Astrocyte (in vitro differentiated cells and primary cell): ENCODE measurements at places on chromosomes 12 and 14. TPM values are rescaled to one million over a fixed set of nuclear protein-coding genes. Genes with fewer than 3 reads are reported as not detected.
A peak's percentile ranks its signal among the peaks of the same experiment; 100 is the strongest.

The RIPK3 gene
- total RNA-seq: 0.58 and 0.95 TPM in 2 replicates

- peak overlapping the region; percentile 36 for H3K27ac ChIP-seq
- DNase-seq: peak; percentile 71
- H3K4me1 ChIP-seq: peaks cover 9% of the 10 kb centered on the region
- H3K36me3 ChIP-seq: no peaks in the 10 kb centered on the region
- no peaks in the 10 kb centered on the region for H3K27me3 ChIP-seq
Observed at GRCh38 chr12:42679466-42679865, 89.9 kb upstream of the PRICKLE1 start.

The COX14 gene
- 49.7 and 59.9 TPM in 2 replicates for total RNA-seq

DNA sequence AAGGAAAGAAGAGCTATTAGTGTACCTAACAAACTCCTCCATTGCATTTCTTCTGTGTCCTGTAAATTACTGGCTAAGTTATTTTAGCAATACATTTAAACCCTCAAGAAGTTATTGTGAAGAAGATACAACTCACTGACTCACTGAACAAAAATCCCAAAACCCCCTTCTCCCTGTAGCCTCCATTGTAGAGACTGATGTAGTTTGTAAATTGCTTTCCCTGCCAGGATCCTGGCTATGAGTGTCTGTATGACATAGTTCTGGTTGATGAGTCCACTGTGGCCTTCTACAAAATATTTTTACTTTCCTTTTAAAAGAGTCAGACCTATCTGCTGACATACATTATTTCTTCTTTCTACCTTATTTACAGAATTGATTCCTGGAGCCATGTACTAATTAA is 155.6 kb downstream of the SLC6A15 start:
- H3K4me3 ChIP-seq: no peak overlapping the region
- no peaks in the 10 kb centered on the region for H3K27me3 ChIP-seq
- peak; percentile 75 for DNase-seq
- no peaks in the 10 kb centered on the region for H3K4me1 ChIP-seq

The ASCL1 gene
- not detected in 2 replicates for total RNA-seq

DNA sequence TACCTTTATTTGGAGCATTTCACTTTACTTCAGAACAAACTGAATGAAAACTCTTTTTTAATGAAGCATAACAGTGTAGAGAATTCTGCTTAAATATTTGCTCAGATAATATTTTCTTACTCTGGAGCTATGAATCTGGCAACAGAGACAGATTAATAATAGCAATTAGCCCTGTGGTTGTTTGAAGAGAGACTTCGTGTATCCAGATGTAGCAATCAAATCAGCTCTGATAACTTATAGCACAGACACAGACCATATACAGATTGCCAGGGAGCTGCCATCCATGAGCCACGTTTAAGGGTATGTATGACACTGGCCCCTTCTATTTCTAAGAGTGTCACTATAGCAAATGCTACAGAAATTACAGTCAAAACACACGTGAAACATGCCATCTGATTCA is 146.6 kb downstream of the EXOC5 start:
- no peak overlapping the region for H3K27ac ChIP-seq
- H3K4me1 ChIP-seq: no peaks in the 10 kb centered on the region
- H3K4me3 ChIP-seq: no peak overlapping the region
- H3K27me3 ChIP-seq: no peaks in the 10 kb centered on the region

DNA sequence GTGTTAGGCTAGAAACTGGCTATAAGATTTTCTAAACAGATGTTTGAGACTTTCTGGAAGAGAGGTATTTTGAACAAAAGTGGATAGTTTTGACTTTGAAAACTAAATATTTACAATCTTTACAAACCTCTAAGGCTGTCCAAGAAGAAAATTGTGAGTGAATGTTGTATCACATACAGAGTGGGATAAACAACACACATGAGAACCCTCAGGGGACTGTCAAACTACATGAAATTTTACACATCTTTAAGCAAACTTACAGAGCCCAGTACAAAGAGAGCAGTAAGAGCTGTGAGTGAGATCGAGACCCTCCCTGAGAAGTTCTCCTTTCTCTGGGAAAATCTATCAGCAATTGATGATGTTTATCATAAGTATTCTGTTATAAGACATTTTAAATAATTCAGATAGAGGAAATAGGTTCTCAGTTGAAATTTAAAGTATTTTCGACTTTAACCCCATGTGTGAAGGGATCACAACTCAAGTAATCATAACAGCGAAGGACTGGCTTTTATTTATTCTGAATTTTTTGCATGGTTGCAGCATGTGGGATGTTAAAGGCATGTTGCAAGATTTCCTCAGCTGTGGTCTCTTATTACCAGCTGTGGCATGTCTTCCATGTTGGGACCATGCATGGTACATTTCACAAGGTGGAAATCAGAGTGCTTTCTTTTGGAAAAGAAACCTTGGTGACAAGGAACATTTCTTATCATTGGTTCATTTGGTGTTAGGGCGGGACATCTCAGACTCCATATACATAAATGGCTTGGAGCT is 264.0 kb upstream of the PRICKLE1 start:
- H3K4me1 ChIP-seq: no peaks in the 10 kb centered on the region
- H3K36me3 ChIP-seq: no peaks in the 10 kb centered on the region
- H3K27ac ChIP-seq: no peak overlapping the region
- no peaks in the 10 kb centered on the region for H3K27me3 ChIP-seq

- H3K27ac ChIP-seq: no peak overlapping the region
- no peak overlapping the region for H3K4me3 ChIP-seq
- H3K4me1 ChIP-seq: no peaks in the 10 kb centered on the region
Observed at GRCh38 chr12:73136386-73136785, 864.2 kb downstream of the TRHDE start.

- no peak overlapping the region for H3K4me3 ChIP-seq
- no peak overlapping the region for H3K27ac ChIP-seq
- no peaks in the 10 kb centered on the region for H3K36me3 ChIP-seq
- DNase-seq: no peak
- peaks cover 18% of the 10 kb centered on the region for H3K4me1 ChIP-seq
Observed at GRCh38 chr14:95886366-95887056, 9.9 kb downstream of the TUNAR start.

The AQP6 gene
- total RNA-seq: not detected in 2 replicates

GRCh38 chr12:6294156-6295093 is 16.1 kb upstream of the PLEKHG6 start:
- no peaks in the 10 kb centered on the region for H3K27me3 ChIP-seq
- H3K4me1 ChIP-seq: peaks cover 9% of the 10 kb centered on the region
- H3K36me3 ChIP-seq: no peaks in the 10 kb centered on the region
- no peak overlapping the region for H3K4me3 ChIP-seq
- no peak for DNase-seq

- no peak overlapping the region for H3K4me3 ChIP-seq
- no peaks in the 10 kb centered on the region for H3K27me3 ChIP-seq
- DNase-seq: no peak
- no peak overlapping the region for H3K27ac ChIP-seq
Observed at GRCh38 chr12:91328451-91328850, 145.8 kb upstream of the DCN start.

- no peaks in the 10 kb centered on the region for H3K27me3 ChIP-seq
- H3K36me3 ChIP-seq: no peaks in the 10 kb centered on the region
- H3K27ac ChIP-seq: no peak overlapping the region
Observed at GRCh38 chr14:102586420-102587104, 5.9 kb upstream of the RCOR1 start.

The RTN1 gene
- total RNA-seq: 0.60 and 1.2 TPM in 2 replicates

DNA sequence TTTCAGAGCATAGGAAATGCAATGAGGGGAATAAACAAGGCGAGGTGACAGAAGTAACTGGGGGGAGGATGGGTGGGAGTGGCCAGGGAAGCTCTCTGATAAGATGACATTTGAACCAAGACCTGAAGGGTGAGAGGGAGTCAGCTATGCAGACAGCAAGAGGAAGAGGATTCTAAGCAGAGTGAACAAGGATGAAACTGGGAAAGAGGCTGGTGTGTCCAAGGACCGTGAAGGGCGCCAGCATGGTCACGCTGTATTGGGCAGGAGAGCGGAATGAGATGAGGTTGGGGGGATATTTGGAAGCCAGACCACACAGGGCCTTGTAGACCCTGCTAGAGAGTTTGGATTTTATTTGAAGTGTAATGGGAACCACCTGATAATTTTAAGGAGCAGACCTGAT is 10.5 kb upstream of the PPP1R1A start:
- no peaks in the 10 kb centered on the region for H3K36me3 ChIP-seq
- no peak overlapping the region for H3K27ac ChIP-seq
- no peaks in the 10 kb centered on the region for H3K4me1 ChIP-seq
- peaks cover 10% of the 10 kb centered on the region for H3K27me3 ChIP-seq
- DNase-seq: no peak
- H3K4me3 ChIP-seq: no peak overlapping the region

- no peaks in the 10 kb centered on the region for H3K4me1 ChIP-seq
- no peaks in the 10 kb centered on the region for H3K36me3 ChIP-seq
- H3K27ac ChIP-seq: no peak overlapping the region
- no peak overlapping the region for H3K4me3 ChIP-seq
Observed at GRCh38 chr14:105641075-105641937, 114.9 kb downstream of the TMEM121 start.

GRCh38 chr14:91125271-91125660 is 11.4 kb downstream of the DGLUCY start:
- no peaks in the 10 kb centered on the region for H3K36me3 ChIP-seq
- no peaks in the 10 kb centered on the region for H3K27me3 ChIP-seq
- DNase-seq: no peak
- no peak overlapping the region for H3K4me3 ChIP-seq

DNA sequence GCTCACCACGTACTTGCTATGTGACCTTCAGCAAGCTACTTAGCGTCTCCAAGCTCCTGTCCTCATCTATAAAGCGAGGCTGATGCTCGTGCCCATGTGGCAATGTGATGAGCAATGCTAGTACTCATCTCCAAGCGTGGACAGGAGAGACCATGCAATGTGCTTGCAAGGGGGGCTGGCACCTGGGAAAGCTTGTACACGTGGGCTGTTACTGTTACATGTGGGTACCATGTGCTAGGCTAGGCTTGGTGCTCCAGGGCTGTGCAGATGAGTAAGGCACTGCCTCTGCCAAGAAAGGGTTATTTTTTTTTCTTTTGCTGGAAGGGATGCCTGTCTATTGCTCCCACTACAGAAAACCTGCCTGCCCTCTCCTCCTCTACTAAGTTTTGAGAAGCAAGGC is 46.6 kb downstream of the TSPAN11 start:
- no peaks in the 10 kb centered on the region for H3K4me1 ChIP-seq
- H3K27me3 ChIP-seq: peaks cover 3% of the 10 kb centered on the region
- no peaks in the 10 kb centered on the region for H3K36me3 ChIP-seq

The ADCK1 gene
- total RNA-seq: 5.8 and 6.6 TPM in 2 replicates

The SMCO2 gene
- total RNA-seq: 0.32 and 0.46 TPM in 2 replicates

DNA sequence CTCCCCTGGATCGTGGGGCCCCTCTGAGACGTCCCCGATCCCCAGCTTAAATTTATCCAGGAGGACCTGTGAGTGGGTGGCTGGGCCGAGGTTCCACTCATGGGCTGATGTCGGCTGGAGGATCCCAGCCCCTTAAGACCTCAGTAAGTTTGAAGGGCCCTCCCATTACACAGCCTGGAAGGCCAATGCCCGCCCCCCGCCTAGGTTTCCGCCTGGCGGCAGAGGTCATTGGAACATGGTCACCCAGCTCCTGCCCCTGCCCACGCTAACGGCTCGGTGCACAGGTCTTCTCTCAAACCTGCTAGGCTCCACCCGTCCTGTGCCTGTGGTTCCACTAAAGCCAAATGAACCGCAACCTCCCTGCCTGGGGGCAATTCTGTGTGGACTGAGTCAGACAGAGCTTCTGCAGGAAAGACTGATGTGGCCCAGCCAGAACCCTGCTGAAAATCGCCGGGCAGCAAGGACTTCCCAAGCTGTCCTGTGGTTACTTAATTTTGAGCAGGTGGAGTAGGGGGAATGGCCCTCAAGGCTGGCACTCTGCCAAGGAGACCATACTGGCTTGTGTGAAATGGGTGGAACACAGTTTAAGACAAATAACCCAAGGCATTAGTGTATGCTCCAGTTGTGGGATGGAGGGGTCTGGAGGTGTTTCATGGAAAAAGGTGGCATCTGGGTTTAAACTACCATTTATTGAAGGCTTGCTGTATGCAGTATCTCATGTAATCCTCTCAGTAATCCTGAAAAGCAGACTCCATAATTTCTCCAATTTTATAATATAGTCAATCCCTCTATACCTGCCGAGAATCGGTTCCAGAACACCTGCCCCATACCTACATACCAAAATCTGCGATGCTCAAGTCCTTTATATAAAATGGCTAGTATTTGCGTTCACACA is 903 bp upstream of the NT5DC3 start:
- H3K4me3 ChIP-seq: peak overlapping the region; percentile 59
- H3K36me3 ChIP-seq: no peaks in the 10 kb centered on the region
- DNase-seq: peak; percentile 85
- no peaks in the 10 kb centered on the region for H3K27me3 ChIP-seq
- H3K27ac ChIP-seq: peak overlapping the region; percentile 58
- H3K4me1 ChIP-seq: peaks cover 12% of the 10 kb centered on the region

The SYNDIG1L gene
- total RNA-seq: not detected in 2 replicates

DNA sequence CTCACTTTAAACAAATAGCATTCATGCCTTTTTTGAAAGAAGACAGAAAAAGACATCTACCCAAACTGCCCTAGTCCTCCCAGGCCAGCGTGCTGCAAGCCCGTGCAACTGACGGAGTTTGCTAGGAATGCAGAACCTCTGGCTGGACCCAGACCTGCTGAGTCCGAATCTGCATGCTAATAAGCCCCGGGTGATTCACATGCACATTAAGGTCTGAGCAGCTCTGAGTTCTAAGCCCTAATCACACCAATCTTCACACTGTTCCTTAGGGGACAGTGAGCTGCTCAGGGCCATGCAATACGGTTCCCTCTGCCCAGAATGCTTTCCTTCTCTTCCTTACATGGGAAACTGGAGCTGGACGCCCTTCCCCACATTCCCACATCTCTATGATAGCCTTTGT is 25.2 kb downstream of the HAL start:
- no peaks in the 10 kb centered on the region for H3K36me3 ChIP-seq
- peaks cover 5% of the 10 kb centered on the region for H3K27me3 ChIP-seq
- no peak overlapping the region for H3K27ac ChIP-seq

The CLECL1 gene
- not detected in 2 replicates for total RNA-seq

The HRK gene
- total RNA-seq: 1.3 and 2.1 TPM in 2 replicates

The KRT7 gene
- 97.6 and 149 TPM in 2 replicates for total RNA-seq

The PHETA1 gene
- 14.3 and 14.9 TPM in 2 replicates for total RNA-seq

The FGF23 gene
- not detected in 2 replicates for total RNA-seq

The NTF3 gene
- total RNA-seq: 8.9 and 9.6 TPM in 2 replicates

The BDKRB1 gene
- 0.20 TPM in 1 of 2 replicates, not detected in the other for total RNA-seq

GRCh38 chr12:32402170-32402569 is 2.8 kb downstream of the FGD4 start:
- DNase-seq: no peak
- no peak overlapping the region for H3K4me3 ChIP-seq
- peaks cover 4% of the 10 kb centered on the region for H3K4me1 ChIP-seq
- no peak overlapping the region for H3K27ac ChIP-seq

DNA sequence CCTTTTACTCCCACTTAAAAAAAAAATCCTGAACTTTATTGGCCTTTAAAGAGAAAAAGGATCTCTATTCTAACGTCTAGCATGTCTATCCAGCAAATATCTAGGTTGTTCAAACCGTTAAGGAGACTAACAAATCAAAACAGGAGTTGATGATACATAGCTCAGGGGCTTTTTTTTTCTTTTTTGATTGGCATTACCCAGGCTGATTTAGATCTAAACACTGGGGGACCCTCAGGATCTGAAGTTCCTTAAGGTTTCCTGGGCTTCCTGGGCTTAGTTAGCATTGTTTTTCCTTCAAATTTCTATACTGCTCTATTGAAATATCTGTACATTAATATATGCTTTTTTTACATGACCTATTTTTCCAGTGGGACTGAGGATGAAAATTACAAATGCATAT is 42.3 kb downstream of the EFCAB11 start:
- DNase-seq: no peak
- H3K4me1 ChIP-seq: peaks cover 33% of the 10 kb centered on the region
- H3K27me3 ChIP-seq: no peaks in the 10 kb centered on the region
- H3K27ac ChIP-seq: peak overlapping the region; percentile 92
- H3K4me3 ChIP-seq: no peak overlapping the region
- H3K36me3 ChIP-seq: no peaks in the 10 kb centered on the region

GRCh38 chr14:79961197-79961596 is 250.1 kb downstream of the DIO2 start:
- H3K4me1 ChIP-seq: no peaks in the 10 kb centered on the region
- no peak overlapping the region for H3K27ac ChIP-seq
- H3K36me3 ChIP-seq: no peaks in the 10 kb centered on the region
